ENCODE measurements at places on chromosomes 13 and 19.

DNA sequence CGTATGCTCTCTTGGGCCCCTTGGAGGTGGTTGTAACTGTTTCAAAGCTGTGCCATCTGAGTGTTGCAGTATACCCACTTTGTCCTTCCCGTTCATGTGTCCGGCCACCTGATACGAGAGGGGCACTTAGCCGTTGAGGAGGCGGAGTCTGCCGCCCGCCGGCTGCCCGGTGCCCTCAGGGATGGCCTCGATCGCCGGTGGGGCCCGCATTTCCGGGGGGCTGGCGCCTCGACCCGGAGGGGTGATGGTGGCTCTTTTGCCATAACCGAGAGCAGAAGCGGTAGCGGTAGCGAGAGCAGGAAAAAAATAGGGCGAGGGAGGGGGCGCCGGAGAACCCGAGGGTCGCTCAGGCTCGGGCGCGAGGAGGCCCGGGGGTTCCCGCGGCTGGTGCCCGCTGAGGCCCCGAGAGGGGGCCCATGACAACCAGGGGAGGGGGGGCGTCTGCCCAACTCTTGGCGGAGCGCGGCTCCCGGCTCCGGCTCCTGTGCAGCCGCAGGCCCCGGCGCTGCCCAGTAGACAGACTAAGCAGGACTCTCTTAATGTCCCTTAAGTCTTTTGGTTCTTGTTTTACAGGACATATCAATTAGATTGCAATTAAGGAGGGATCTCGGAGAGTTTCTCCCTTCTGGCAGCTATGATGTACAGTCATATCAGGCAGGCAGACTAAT, 342.7 kb upstream of the SGCG start:
- no peak for DNase-seq
- H3K27ac ChIP-seq = no peak overlapping the region
- peaks cover 17% of the 10 kb centered on the region for H3K27me3 ChIP-seq
- H3K4me3 ChIP-seq = no peak overlapping the region
- no peaks in the 10 kb centered on the region for H3K36me3 ChIP-seq
- no peaks in the 10 kb centered on the region for H3K4me1 ChIP-seq

DNA sequence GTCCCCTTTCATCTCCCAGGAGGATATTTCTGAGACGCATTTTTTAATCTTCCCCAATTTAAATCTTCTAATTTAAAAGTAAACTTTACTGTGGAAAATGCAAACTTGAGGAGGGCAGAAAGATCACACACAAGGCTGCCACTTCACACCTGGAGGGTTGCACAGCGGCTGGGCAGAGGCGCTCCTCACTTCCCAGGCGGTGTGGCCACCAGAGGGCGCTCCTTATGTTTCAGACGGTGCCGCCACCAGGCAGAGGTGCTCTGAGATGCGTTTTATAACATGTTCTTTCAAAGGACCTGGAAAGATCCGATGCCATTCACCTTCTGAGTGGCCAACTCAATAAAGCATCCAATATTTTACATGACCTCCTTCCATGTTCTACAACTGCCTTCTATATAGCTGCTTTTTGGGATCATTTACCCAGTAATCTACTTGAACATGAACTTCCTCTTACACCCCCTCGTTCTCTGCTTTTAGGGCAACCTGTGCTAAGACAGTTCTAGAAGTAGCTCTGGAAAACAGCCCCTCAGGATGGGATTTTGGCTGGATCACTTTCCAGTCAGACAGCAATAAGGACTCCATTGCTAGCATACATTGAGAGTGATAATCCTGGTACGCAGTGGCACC, 14.8 kb upstream of the MTUS2 start:
- no peaks in the 10 kb centered on the region for H3K36me3 ChIP-seq
- no peak for DNase-seq
- H3K27me3 ChIP-seq = no peaks in the 10 kb centered on the region
- no peak overlapping the region for H3K4me3 ChIP-seq

- no peak for DNase-seq
- H3K4me3 ChIP-seq = no peak overlapping the region
- H3K27ac ChIP-seq = no peak overlapping the region
- H3K27me3 ChIP-seq = no peaks in the 10 kb centered on the region
- peaks cover 27% of the 10 kb centered on the region for H3K4me1 ChIP-seq
Observed at GRCh38 chr13:31848621-31849020, 109.3 kb downstream of the RXFP2 start.

- no peak overlapping the region for H3K27ac ChIP-seq
- no peak for DNase-seq
- H3K36me3 ChIP-seq = no peaks in the 10 kb centered on the region
- H3K27me3 ChIP-seq = no peaks in the 10 kb centered on the region
- no peak overlapping the region for H3K4me3 ChIP-seq
- H3K4me1 ChIP-seq = no peaks in the 10 kb centered on the region
Observed at GRCh38 chr13:66301006-66301405, 929.1 kb downstream of the PCDH9 start.

DNA sequence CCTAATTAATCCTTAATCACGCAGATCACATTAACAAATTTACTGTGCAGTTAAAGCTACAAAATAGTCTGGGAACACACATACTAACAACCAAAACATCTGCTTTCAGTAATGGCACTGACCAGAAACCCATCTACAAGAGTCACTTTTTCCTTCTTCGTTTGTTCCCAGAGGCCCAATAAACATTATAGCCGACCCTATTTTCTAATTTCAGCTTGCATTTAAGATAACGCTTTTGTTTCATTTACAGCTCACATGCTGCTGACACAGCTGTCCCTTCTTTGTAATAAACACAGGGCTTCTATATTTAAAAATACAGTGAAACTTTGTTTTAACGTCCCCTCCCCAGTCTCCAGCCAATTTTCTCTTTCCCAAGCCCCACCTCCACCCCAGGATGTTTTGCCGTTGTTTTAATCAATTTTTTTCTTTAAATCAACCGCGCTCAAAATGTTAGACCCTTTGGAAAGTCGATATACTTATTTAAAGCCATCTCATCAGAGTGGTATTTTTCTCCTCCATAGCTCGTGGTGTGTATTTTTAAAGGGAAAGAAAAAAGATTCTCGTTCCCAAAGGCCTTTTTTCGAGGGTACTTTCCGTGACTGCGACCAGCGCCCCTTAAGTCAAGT, 1.7 kb upstream of the WBP4 start:
- peaks cover 6% of the 10 kb centered on the region for H3K36me3 ChIP-seq
- DNase-seq = no peak
- no peaks in the 10 kb centered on the region for H3K27me3 ChIP-seq

DNA sequence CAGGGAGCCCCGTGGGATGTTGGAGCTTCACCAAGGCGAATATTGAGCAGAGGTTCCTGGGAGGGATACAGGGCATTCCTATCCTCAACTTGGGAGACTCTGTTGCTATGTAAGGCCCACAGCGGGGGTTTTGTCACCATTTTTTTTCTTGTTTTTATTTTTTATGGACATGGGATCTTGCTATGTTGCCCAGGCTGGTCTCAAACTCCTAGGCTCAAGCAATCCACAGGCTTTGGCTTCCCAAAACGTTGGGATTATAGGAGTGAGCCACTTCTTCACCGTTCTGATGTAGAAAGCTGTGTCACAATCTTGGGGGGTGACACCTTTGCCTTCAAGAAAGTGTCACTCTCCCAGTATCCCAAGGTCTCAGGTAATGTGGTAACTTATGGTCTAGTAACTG, 2.6 kb downstream of the DLL3 start:
- H3K27ac ChIP-seq = no peak overlapping the region

GRCh38 chr13:38888309-38888708, 102.3 kb downstream of the STOML3 start:
- DNase-seq = no peak
- no peak overlapping the region for H3K4me3 ChIP-seq
- no peaks in the 10 kb centered on the region for H3K27me3 ChIP-seq

GRCh38 chr19:3108775-3109174, 14.6 kb downstream of the GNA11 start:
- peaks cover 52% of the 10 kb centered on the region for H3K4me1 ChIP-seq
- H3K36me3 ChIP-seq = peaks cover 42% of the 10 kb centered on the region
- H3K27ac ChIP-seq = no peak overlapping the region
- no peak for DNase-seq

DNA sequence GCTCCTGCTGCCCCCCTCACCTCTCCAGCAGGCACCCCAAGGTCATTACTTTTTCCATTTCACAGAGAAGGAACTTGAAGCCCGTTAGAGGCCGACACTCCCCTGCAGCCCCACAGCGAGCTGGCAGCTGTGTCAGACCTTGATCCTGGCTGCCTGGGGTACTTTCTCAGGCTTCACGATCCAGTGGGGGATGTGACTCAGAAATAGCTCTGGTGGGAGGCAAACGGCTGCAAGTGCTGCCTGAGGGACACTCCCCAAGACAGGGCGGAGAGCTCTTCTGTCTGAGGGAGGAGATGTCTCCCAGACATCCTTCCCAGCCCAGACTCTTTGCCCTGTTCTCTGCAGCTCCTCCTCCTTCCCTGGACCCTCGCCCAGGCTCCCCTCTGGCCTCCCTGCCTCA, 4.8 kb downstream of the TSKS start:
- H3K4me3 ChIP-seq = no peak overlapping the region
- H3K27ac ChIP-seq = no peak overlapping the region
- no peak for DNase-seq
- no peaks in the 10 kb centered on the region for H3K36me3 ChIP-seq

DNA sequence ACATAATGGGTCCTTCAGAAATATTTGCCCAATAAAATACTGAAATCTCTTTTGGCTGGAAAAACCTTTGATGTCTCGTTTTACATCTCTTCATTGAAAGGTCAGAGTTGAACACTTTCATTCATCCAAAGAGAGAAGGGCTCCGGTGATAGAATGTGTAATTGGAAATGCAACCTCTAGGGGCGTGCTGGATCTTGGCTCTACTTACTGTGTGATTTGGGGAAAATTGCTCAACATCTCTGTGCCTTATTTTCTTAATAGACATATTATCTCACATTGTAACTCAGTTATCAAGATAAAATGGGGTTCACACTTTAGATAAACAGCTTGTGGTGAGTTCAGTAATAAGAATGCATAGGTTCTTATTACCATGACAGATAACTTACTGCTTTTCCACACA, 1444.1 kb downstream of the SLITRK5 start:
- H3K27ac ChIP-seq = no peak overlapping the region
- no peaks in the 10 kb centered on the region for H3K27me3 ChIP-seq
- no peaks in the 10 kb centered on the region for H3K36me3 ChIP-seq
- no peak for DNase-seq
- no peak overlapping the region for H3K4me3 ChIP-seq

DNA sequence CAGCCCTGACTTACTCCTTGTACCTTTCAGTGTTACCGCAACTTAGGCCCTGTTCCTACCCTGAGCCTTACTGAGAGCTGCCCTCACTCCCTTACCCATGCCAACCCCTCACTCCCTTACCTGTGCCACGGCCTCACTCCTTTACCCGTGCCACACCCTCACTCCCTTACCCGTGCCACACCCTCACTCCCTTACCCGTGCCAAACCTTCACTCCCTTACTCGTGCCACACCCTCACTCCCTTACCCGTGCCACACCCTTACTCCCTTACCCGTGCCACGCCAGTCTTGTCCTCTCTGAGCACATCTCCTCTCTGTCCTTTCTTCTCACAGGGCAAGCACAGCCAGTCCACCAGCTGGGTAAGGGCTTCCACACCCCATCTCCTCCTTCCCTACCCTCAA, 20.3 kb downstream of the AXL start:
- H3K4me3 ChIP-seq = no peak overlapping the region
- H3K36me3 ChIP-seq = peaks cover 75% of the 10 kb centered on the region
- H3K4me1 ChIP-seq = no peaks in the 10 kb centered on the region
- DNase-seq = no peak
- H3K27ac ChIP-seq = no peak overlapping the region
- H3K27me3 ChIP-seq = no peaks in the 10 kb centered on the region

DNA sequence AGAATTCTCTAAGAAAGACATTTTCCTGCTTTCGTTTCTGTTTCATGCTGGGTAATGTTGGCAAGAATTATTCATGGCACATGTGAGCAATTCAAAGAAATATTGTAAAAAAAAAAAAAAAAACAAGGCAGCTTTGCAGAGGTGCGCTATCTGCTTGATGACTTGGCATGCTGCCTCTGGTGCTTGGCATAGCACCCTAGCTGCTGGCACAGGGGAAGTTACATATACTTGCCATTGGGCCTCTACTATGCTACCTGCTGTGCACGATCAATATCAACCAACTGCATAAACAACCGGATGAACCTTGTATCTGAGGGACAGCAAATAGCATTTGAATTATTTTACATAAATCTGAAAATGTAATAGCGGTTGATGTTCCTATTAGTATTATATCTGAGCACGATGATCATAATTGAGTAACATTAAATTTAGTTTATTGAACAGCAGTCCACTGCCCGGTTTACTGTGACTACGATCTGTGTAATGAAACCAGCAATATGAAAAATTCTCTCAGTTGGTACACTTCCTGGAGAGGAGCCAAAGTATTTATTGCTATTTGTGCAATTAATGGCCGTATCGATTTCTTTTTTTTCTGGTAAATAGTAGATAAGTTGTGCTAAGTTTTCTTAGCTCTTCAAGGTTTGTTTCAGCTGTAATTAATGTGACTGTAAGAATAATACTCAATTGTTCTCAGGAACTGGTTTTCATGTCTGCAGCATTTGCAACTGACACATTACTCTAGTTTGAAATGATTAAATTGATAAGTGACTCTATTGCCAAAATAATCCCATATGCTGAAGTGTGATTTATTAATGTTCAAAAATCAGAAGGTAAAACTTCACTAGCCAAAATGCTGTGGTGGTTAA, 717.3 kb downstream of the DACH1 start:
- no peak for DNase-seq
- no peak overlapping the region for H3K27ac ChIP-seq
- no peaks in the 10 kb centered on the region for H3K4me1 ChIP-seq

- H3K27ac ChIP-seq = no peak overlapping the region
- DNase-seq = no peak
- no peaks in the 10 kb centered on the region for H3K36me3 ChIP-seq
- H3K4me3 ChIP-seq = no peak overlapping the region
- H3K4me1 ChIP-seq = no peaks in the 10 kb centered on the region
Observed at GRCh38 chr13:68185444-68186141, 955.5 kb upstream of the PCDH9 start.

- no peaks in the 10 kb centered on the region for H3K36me3 ChIP-seq
- H3K27me3 ChIP-seq = no peaks in the 10 kb centered on the region
- no peak overlapping the region for H3K27ac ChIP-seq
Observed at GRCh38 chr13:63167699-63168337, 1752.2 kb upstream of the PCDH20 start.

- H3K4me3 ChIP-seq = no peak overlapping the region
- no peaks in the 10 kb centered on the region for H3K36me3 ChIP-seq
- no peaks in the 10 kb centered on the region for H3K4me1 ChIP-seq
- DNase-seq = no peak
Observed at GRCh38 chr19:54806516-54806838, 3.1 kb downstream of the KIR2DL4 start.

DNA sequence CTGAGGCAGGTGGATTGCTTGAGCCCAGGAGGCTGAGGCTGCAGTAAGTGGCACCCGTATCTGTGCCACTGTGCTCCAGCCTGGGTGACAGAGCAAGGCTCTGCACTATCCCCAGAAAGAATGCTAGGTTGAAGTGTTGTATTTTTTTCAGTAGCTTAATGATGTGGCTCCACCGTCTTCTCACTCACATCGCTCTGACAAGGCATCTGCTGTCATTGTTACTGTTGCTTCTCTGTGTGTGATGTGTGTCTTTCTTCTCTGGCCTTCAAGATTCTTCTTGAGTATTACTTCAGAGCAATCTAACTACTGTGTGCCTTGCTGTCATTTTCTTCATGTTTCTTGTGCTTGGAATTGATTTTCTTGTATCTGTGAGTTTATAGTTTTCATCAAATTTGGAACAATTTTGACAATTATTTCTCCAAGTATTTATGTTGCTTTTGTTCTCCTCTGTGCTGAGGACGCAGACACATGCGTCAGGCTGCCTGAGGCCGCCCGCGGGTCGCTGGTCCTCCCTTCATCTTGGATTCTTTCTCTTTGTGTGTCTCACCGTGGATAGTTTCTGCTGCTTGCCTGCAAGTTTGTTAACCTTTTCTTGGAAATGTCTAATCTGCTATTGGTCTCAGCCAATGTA, 10.8 kb downstream of the ADPRHL1 start:
- no peak overlapping the region for H3K4me3 ChIP-seq
- no peak overlapping the region for H3K27ac ChIP-seq
- H3K36me3 ChIP-seq = no peaks in the 10 kb centered on the region
- DNase-seq = no peak
- H3K4me1 ChIP-seq = no peaks in the 10 kb centered on the region
